ENCODE measurements at places on chromosomes 6 and 20. TPM values are rescaled to one million over a fixed set of nuclear protein-coding genes. Genes with fewer than 3 reads are reported as not detected.

Gene IP6K3
- total RNA-seq: not detected

Gene WFDC5
- total RNA-seq: not detected

Gene CDSN
- total RNA-seq: under 0.01 TPM

Gene GCM1
- total RNA-seq: not detected

Gene SLC17A1
- not detected for total RNA-seq

Gene SEL1L2
- not detected for total RNA-seq

All from hematopoietic multipotent progenitor cell (in vitro differentiated cells).